ENCODE measurements at places on chromosomes 11 and 22.

DNA sequence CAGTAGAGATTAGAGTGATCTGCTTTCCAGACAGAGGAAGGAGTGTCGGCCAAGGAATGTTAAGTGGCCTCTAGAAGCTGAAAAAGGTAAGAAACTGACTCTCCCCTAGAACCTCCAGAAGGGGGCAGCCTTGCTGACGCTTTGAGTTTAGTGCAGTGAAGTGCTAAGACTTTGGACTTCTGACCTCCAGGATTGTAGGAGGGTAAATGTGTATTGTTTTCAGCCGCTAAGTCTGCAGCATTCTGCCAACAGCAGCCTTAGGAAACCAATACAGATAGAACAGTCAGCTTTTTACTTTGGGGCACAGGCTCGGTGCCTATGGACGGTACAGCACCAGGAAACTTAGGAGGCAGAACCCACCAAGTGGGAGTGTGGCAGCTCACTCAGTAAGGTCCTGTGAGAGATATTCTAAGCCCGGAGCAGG is 3.6 kb upstream of the TBC1D22A start:
- peak; percentile 70 for DNase-seq

DNA sequence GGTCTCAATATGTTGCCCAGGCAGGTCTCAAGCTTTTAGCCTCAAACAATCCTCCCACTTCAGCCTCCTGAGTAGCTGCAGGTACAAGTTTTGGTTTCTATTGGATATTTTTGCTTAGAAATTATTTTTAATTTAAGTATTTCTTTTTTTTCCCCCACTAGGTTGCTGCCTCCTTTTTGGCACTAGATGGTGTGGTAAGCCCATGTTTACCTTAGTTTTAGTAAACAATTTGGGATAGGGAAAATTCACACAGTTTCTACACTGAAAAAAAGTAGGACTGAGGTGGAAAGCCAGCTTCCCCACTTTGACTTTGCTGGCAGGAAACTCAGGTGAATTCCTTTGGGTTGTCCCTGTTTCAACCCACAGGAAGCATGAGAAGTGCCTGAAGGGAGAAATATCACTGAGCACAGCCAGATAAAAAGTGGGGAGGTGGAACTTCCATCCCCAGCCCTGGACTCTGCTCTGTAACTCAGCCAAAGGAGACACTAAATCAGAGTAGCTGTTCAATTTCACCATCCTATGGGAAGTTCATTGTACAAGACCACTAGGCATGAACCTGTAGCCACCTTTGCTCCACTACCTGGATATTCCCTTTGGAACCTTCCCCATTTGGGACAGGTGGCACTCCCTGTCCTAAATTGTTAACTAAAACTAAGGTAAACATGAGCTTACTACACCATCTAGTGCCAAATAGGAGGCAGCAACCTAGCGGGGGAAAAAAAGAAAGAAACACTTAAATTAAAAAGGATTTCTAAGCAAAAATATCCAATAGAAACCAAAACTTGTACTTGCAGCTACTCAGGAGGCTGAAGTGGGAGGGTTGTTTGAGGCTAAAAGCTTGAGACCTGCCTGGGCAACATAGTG is 154.4 kb upstream of the FAT3 start:
- DNase-seq, result no peak

DNA sequence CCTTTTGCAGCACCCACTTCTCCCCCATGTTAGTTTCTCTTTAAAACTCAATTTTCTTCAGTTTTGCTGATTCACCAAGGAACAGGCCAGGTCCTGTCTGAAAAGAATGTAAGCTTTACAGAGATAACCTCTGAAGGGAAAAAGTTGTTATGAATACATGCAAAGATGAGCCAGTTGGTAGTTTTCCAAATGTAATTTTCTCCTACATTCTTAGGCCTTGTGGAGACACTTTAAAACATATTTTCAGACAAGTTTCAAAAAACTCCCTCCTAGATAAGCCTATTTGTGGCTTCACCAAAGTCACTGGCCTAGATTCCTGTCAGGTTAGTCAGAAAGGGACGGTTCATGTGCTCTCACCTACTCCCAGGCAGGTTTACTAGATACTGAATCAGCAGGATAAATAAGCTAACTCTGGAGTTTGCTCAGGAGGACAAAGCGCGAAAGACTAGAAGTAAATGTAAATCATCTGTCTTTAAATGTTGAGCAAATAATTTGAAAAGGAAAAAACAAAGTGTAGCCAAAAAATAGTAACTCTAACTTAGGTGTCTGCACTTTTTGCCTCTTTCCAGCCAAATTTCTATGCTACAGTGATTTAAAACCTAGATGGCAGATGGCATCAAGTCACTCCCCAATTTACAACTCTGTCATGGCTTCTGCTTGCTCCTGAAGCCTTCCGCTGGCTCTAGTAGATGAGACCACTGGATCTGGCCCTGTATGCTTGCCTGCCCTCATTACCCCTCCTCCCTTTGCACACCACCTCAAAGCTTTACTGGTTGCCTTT is 4.9 kb upstream of the ATP6V1E1 start:
- DNase-seq, result no peak

DNA sequence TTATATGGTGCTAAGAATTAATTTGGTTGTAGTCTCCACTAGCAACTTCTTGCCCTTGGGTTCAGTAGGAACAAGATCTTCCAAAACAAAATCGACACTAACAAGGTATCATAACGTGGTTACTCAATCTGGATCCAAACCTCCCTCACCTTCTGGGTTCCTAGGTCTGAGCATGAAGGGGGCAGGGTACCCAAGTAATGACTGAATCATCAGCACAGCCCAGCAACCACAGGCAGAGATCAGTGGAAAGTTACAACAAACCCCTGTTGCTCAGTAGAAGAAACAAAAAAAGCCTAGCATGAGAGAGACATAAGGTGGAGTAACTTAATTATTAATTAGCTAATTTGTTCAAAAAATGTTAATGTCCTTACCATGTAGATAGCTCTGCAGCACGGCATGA is 221.4 kb downstream of the BLID start:
- no peak for DNase-seq

DNA sequence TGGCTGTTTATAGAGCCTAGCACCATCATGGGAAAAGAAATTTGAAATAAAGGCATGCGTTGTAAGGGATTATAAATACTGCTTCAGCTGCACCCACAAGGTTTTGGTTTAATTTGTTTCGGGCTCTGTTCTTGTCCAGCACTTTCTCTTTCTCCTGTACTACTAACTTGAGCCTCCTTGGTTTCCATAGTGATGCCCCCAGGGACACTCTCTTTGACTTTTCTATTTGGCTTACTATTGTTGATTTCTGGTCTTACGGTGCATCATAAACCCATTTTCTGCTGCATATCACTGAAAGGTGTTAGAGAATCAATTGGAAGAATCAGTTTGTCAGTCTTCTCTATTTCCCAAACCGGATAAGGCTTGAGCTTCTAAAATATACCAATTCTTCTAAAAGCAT is 1674.3 kb upstream of the RAG2 start:
- DNase-seq, result no peak

- DNase-seq, result no peak
These were observed 4.5 kb downstream of the SLC22A6 start for GRCh38 chr11:62980133-62980760.

- peak; percentile 20 for DNase-seq
These were observed 87.8 kb upstream of the FAT3 start for GRCh38 chr11:92136797-92137196.

DNA sequence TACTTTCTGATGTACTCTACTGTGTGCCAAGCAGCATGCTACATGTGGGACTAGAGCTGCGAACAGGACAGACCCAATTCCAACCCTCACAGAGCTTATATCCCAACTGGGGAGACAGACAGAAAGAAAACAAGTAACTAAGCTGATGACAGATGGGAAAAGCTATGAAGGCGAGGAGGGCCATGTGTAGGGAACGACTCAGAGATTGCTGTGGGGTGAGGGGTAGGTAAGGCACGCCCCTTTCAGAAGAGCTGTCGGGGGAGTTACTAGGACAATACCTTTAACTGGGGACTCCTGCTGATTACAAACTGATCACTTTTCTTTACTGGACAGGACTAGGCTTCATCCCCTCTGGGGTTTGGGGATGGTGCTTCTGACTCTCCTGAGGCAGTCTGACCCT is 48.9 kb downstream of the ST3GAL4 start:
- no peak for DNase-seq

GRCh38 chr22:22877523-22878210 is 9.9 kb upstream of the IGLL5 start:
- DNase-seq, result peak; percentile 85

GRCh38 chr11:125768336-125769046 is 10.1 kb downstream of the PATE2 start:
- DNase-seq, result no peak

DNA sequence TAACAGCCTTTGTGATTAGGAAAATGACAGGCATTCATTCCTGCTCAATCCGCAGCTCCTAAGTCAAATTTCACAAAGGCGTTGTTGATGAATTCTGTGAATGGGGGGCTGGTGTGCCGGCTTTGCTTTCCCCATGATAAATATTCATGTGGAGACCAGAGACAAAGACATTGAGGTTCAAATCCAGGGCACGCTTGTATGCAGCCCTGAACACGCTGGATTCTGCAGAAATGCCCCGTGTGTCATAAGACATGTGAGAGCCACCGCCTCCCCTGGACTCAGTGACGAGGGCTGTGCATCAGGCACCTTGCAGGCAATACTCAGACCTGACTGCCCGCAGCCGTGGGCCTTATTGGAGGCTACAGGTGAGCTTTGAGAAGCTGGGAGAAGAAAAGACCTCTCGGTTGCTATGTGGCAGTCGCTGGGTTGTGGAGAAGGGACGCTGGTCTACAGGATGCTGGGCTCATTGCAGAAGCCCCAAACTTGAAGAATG is 906.2 kb downstream of the BRD1 start:
- no peak for DNase-seq

GRCh38 chr22:38126928-38127668 is 16.6 kb upstream of the BAIAP2L2 start:
- no peak for DNase-seq

DNA sequence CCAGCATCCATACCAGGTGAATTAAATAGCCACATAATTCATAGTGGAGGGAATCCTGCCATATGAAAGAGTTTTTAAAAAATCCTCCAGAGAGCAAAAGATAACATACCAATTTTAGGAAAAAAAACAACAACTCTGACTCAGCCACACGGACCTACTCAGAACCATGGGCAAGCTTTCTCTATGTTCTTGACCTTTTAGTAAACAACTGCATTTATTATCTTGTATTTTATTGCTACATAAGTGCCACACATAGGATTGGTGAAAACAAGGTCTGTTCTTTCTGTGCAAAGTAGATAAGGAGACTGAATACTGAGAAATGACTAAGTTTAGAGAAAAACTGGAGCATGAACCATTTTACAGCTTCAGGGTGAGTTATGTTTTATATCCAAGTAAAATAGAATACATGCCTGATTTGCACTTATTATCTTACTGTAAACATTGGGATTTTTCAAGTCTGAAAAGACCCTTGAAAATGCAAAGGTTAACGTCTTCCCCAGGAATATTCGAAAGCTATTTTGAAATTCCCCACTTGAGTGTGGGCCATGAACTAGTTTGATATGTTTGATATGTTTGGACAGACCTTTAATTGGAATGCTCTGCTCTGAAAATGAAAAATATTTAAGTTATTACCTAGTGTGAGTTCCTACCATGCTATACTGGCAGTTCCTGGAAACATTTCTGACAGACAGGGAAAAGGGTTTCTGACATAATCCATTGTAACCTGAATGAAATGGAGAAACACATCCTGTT is 89.5 kb upstream of the DDI1 start:
- no peak for DNase-seq

DNA sequence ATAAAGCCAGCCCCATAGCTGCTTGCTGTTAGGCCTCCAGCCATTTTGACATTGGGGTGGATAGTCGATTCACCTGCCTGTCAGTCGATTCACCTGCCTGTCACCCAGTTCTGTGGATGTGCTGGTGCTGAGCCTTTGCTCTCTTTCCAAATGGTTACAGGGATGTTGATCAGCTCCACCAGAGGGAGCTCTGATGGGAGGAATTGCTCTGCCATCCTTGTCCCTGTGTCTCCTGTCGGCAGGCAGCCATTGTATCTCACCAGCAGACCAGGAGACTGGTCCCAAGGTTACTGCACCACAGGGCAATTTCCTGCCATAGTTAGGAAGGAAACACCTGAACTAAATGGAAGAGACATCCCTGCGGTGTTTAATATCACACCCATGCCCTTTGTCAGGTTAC is 6.1 kb downstream of the MPEG1 start:
- peak; percentile 58 for DNase-seq

GRCh38 chr11:67400251-67400941 is 1.3 kb downstream of the PPP1CA start:
- no peak for DNase-seq

- no peak for DNase-seq
These were observed 116.0 kb upstream of the TOP3B start for GRCh38 chr22:22098457-22099193.

DNA sequence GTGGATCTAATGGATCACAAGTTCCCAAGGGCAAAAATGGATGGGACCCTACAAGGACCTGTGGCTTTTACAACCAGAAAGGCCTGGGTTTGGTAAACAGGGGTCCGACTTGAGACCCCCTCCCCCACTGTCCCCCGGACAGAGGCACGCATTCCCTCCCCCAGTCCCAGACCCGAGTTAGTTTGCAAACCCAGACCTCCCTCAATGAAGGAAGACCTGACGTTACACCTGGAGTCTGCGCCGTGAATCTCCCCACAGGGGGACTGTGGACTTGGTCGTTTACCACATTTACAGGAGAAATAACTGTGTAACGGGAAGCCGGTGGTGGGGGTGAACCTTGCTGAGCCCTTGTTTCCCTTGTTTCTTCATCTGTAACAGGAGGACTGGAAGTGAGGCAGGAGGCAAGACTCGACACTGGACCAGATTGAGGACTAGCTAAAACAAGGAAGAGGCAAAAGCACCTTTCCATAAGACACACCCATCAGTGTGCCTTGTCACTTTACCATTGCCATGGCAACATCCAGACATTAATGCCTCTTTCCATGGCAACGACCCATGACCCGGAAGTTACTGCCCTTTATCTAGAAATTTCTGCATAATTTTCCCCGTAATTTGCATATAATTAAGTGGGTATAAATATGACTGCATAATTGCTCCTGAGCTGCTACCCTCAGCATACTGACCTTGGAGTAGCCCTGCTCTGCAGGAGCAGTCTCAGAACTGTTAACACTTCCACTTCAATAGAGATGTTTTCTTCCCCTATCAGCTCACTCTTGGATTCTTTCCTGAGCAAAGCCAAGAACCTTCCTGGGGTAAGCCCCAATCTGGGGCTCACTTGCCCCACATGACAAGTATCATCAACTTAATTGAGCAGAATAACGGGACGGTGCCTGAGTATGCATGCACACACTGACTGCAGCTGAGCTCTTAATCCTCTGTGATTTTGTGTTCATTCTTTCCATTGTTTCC is 25.4 kb downstream of the PDGFB start:
- DNase-seq, result no peak

- no peak for DNase-seq
These were observed 8.3 kb upstream of the DLAT start for GRCh38 chr11:112016765-112017376.

DNA sequence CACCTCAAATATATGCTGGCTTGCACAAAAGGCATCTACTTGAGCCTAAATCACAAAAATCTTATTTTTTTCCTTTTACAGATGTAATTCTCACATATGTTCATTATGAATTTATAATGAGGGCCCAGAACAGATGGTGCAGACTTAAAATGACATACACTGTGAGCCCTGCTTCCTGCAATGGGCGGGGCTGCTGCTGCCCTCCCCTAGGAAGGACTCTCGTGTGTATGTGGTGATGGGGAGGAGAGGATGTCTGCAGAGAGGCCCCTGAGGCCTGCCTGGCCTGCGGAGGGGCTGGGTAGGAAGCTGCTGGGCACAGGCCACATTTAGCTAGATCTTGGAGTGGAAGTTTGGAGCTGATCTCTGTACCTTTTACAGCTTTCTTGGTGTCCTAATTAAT is 233.4 kb upstream of the KIRREL3 start:
- DNase-seq, result no peak

GRCh38 chr11:65945941-65946558 is 770 bp downstream of the TSGA10IP start:
- DNase-seq, result peak; percentile 60

Measured in WTC11 (cell line).